Activated T-helper 2 cell treated with anti-CD3 and anti-CD28 coated beads, Interferon-gamma antibody, Interleukin-2, Interleukin-4, amounts not matched to agents 10 μg/mL and 5 μg/mL and 100 μg/mL, durations not matched to agents 14 hours and 24 hours and 36 hours (primary cell): ENCODE measurements at places on chromosomes 1 and 21.

- DNase-seq = no peak
Measured at GRCh38 chr1:29749024-29749945, 513.0 kb downstream of the PTPRU start.

DNA sequence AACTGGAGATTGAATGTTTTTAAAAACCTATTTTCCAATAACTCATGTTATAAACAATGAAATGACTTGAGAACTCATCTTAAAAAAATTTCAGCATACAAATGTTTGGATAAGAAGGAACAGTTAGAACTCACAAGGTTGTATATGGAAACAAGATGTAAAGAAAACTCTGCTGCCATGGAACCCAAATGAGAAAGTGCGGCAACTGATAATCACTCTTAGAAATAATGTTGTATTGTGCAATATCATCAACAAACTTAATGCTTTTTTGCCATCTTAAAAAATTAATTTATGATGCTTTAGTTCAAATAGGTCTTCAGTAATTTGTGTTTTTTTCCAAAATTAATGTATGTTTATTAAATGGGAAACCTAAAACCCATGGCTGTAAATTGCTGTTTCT, 461.1 kb upstream of the NCAM2 start:
- no peak for DNase-seq

- no peak for DNase-seq
Measured at GRCh38 chr1:186828611-186829454, at the start of gene PLA2G4A. Gene PLA2G4A (plus strand): TSS chr1:186828949. CDS start chr1:186854355, 25,406 bp downstream.

DNA sequence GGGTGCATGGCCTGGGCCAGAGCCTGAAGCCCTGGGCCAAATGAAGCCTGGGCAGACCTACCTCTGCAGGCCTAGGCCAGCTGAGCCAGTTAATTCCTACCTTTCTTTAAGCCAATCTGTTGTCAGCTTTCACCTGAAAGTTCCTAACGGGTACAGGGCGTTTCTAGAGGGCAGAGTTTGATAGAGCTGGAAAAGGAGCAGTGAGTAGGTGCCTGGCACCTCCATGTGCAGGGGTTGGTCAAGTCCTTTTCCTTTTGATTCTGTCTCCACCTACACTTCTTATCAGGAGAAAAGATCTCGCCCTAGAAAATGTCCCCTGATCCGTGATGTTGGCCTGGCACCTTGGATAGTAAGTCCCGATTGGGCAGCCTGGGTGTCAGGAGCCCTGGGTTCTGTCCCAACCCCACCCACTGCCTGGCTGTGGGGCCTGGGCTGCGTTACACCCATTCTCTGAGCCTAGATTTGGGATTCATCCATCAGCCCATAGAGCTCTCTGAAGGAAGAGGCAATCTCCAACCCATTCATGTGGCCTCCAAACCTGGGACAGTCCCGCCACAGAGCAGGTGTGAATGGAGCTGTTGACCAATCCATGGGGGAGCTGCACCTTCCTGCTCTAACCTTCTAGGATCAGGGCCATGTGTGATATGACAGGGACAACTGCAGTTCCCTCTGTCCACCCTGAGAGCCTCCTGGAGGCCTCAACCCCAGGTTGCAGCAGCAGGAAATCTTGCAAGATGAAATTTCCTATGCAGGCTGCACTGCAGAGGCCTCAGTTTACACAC, 304.3 kb downstream of the MATN1 start:
- DNase-seq = peak; percentile 4

DNA sequence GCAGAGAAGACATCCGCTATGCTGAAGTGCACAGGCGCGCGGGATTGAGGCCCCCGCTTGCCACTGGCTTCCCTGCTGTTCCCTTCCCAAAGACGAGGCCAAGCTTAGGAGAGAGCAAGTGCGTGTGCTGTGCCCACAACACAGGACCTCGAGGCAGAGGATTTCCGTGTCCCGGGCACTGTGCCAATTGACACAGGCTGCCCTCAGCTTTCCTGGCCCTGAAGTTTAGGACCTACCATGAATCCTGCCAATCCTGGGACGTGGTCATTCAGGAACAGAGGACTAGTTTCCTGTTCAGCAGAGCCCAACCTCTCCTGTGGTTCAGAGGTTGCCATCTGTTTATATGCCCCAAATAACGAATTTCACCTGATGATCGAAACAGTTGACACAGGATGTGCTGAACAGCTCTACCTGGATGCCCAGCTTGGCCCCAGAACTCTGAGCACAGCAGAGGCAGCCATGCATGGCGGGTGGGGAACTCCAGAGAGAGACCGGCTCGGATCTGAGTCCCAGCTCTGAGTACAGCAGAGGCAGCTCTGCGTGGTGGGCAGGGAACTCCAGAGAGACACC, 22.0 kb downstream of the SLC37A1 start:
- no peak for DNase-seq

GRCh38 chr21:22062472-22063139, 1064.4 kb downstream of the NCAM2 start:
- no peak for DNase-seq

DNA sequence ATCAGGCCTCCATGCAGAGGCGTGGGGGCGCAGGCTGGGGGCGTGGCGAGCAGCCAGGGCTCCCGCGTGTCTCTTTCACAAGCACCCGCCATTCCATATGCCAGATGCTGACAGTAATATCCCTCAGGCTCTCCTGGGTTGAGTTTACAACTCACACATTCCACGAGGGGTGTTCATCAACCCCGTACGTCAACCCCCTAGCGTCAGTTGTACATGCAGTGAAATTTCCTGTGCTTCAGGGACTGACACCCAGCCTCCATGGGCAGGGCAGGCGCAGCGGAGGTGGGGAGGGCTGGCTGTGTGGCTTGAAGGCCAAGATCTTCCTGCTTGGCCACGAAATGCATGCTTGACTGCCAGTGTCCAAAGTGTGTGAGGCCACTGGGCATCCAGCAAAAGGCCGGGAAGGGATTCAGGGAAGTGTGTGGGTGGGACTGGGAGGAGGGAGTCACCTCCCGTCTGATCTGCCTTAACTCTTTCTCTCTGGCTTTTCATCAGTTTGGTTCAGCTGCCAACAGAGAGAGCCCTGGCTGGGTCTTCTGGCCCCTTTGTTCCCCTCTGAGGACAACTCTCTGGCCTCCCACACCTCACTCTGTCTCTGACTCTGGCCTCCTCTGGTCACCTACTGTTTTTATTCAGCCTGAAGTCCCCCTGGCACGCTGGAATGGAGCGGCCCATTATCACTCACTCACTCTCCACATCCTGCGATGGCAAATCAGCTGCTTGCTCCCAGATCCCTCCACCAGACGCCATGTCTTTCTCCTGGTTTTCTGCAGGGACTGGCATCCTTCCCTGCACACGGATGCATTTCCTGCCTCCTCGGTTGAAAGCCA, 33.8 kb downstream of the CLIC6 start:
- no peak for DNase-seq

GRCh38 chr1:108634521-108634920, 26.4 kb downstream of the HENMT1 start:
- no peak for DNase-seq

GRCh38 chr1:32895325-32896215, 5.6 kb downstream of the TMEM54 start:
- no peak for DNase-seq

GRCh38 chr1:111602974-111603373, 16.6 kb upstream of the RAP1A start:
- DNase-seq = no peak
